T-cell (primary cell): ENCODE measurements at places on chromosomes 4 and X.

DNA sequence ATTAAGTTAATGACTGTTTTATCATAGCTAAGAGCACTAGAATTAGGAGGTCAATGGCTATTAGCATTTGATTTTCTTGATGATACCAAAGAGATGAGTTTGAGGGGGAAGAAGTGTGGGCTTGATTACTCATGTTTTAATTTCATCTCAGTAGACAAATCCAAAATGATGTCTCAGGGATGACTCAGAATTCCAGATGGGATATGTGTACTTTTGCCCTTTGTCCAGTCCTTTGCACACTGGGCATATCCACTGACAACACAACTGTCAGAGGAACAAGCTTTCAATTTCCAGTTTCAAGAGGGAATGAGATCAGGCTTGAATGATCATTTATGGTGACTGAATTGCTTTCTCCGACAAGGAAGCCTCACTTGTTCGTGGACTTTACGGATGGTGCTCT lies 325.3 kb upstream of the FTHL17 start:
- no peak for DNase-seq

DNA sequence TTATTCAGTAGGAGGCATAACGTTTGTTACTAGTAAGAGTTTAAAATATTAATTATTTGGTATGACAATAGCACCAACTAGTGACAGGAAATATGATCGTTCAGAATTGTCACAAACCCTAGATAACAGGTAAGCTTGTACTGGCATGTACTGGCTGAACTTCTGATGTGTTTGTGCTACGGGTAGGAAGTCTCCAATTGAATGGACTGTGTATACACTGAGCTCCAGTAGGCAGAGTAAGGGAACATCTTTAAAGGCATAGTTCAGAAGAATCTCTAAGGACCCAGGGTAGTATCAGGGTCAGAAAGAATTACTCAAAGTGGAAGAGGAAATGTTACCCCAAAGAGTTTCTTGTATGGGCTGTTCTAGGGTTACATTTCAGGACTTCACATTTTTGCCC lies 230.4 kb downstream of the EDA2R start:
- DNase-seq, result no peak

- DNase-seq, result no peak
Observed at GRCh38 chr4:112329672-112330375, 32.7 kb downstream of the ALPK1 start.

- DNase-seq, result no peak
Observed at GRCh38 chr4:158179465-158179864, 6.6 kb upstream of the GASK1B start.

- no peak for DNase-seq
Observed at GRCh38 chrX:15321447-15321846, 6.0 kb upstream of the ASB11 start.

DNA sequence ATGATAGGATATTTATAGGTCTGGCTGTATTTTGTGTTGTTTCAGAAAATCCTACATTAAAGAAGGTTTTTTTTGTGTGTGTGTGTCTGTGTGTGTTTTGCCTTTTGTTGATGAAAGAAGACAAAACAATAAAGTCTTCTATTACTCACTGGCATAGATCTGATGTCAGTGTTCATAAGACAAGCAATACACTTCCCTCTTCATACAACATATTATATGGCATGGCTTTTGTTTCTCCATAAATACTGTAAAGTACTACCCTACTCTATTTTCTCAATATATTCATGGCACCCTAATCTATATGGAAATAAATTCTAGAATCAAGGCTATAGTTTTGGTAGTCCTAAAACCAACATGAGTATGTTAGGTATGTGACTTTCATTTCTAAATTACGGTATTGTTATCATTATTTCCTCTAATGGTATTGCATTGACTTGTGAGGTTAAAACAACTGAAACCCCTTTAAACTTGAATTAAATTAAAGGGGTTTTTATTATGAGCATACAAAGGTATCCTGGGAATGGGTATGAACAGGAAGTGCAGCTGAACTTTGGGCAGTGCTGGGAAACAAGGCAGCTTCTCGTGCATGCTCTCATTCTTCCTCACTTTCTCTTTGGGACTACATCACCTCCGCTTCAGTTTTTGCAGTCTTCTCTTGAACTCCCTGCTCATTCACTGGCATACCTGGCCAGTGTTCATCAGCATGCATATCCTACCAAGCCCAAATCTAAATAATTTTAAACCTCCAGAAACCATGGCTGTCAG lies 70.5 kb upstream of the PRSS48 start:
- DNase-seq, result no peak

DNA sequence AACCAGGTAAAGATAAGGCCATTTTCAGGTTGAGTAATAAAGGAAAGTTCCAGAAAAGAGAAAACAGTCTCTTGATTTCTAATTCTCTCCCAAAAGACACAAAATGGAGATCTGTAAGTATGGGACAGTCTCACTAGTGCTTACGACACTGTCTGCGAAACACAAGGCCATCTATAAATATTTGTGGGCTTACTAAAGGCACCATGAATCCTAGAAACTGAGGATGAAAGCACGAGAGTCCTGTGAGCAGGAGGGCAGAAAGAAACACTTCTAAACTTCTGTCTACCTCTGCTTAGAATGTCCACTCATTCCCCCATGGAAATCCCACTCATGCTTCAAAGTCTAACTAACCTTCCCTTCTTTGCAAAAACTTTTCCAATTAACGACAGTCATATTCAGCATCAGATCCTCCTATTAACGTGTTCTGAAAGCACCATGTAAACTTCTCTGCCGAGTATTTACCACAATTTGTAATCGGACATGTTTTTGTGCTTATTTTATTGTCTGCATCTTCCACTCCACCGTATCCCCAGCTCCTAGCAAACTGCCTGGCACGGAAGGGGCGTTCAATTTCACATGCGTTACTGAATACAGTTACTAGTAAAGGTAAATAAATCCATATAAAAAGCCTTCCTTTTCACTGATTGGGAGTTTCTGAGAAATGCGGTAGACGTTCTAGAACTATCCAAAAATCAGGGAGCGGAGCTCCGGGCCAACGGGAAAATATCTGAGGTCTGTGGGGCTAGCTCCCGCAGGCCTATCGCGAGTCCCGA lies 665 bp downstream of the PSMD10 start:
- DNase-seq, result no peak

- no peak for DNase-seq
Observed at GRCh38 chrX:31136144-31136611, 64.3 kb upstream of the FTHL17 start.

GRCh38 chr4:185221491-185221890 lies 12.1 kb downstream of the SNX25 start:
- DNase-seq, result no peak

DNA sequence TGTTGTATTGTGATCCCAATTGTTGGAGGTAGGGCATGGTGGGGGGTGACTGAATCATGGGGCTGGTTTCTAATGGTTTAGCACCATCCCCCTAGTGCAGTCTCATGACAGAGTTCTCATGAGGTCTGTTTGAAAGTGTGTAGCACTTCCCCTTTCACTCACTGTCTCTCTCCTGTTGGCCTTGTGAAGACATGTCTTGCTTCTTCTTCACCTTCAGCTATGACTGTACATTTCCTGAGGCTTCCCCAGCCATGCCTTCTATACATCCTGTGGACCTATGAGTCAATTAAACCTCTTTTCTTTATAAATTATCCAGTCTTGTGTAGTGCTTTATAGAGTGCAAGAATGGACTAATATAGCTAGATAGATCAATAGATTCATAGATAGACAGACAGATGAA lies 230.0 kb downstream of the MAGEE1 start:
- no peak for DNase-seq

- no peak for DNase-seq
Observed at GRCh38 chrX:134236626-134237614, at the start of gene CCDC160. Gene CCDC160 (plus strand): TSS chrX:134237182. CDS start chrX:134244801, 7,619 bp downstream.

- no peak for DNase-seq
Observed at GRCh38 chr4:8303485-8304281, 34.1 kb downstream of the HTRA3 start.

- no peak for DNase-seq
Observed at GRCh38 chr4:108730579-108730978, 32.3 kb downstream of the ETNPPL start.

DNA sequence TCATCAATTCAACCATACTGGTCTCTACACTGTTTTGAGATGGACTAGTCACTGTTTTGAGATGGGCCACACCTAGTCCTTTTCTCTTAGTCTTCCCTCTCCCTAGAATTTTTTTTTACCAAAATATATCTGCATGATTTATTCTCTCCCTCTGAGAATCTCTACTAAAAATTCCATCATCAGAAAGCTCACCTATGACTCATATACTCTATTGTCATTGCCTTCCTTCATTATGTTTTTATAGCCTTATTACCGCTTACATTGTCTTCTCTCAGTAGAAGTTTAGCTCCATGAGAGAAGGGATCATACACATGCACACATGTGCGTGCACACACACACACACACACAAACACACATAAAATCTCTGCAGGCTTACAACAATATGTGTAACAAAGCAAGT lies 303.6 kb downstream of the PCDH10 start:
- no peak for DNase-seq

- DNase-seq, result no peak
Observed at GRCh38 chr4:76546759-76547742, 112.0 kb downstream of the SHROOM3 start.

DNA sequence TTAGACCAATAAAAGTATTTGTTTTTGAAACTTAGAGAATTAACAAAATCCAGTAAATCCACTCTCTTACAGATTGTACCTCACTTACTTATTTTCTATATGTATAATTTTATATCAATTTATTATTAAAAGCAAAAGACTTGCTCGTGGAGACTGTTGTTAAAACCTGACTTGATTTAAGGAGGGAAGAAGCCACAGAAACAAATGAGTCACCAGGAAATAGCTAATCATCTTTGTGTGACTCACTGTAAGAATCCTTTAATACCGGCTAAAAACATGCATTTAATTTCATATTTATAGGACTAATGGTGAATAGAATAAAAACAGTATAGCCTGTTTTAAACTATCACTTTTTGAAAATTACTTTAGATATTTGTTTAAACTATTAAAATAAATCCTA lies 29.9 kb upstream of the UBE2NL start:
- DNase-seq, result no peak

DNA sequence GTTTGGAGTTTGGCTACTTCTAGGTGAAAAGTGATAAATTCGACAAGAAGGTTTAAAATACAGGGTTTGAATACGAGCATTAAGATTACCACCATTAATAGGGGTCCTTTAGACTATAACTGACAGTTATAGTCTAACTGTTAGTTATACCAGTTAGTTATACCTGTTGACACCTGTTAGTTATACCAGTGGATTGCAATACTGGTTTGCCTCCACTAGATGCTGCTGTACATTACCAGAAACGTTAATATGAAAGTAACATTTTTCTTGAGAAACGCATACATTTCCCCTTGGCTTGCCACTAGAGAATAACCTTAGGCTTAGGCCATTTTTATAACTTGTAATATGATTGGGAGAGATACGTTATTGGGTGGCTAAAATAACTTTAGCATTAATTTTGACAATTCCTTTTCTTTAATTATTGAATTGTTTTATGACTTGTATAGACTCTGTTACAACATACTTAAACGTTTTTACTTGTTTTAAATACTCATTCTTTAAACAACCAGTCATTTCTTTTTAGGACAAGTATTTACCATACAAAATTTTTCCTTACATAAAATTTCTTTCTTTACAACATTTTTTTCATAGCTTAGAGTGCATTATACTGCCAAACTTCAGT lies 911.2 kb downstream of the FSTL5 start:
- no peak for DNase-seq

- no peak for DNase-seq
Observed at GRCh38 chr4:141124224-141124623, 9.0 kb downstream of the RNF150 start.

- DNase-seq, result no peak
Observed at GRCh38 chr4:13922459-13922858, 294.9 kb upstream of the BOD1L1 start.

- peak; percentile 52 for DNase-seq
Observed at GRCh38 chrX:154458116-154458953, at the start of gene PLXNA3. Gene PLXNA3 (plus strand): TSS chrX:154458281. CDS start chrX:154460184, 1,903 bp downstream.

DNA sequence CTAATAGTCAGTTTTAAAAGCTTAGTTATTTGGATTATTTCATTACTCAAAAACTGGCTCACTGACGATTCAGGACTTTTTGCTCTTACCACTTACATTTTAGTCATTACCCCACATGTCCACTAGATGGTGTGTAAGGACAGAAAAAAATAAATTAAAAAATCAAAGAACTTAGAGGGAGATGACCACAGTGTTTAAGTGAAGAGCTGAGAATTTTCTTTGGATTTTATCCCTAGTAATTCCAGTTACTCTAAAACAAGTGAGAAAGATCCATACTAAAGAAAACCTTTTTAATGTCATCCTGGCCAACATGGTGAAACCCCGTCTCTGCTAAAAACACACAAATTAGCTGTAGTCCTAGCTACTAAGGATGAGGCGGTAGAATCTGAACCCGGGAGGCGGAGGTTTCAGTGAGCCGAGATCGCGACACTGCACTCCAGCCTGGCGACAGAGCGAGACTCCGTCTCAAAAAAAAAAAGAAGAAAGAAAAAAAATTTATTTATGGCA lies 26.4 kb upstream of the TMPRSS11B start:
- DNase-seq, result no peak

DNA sequence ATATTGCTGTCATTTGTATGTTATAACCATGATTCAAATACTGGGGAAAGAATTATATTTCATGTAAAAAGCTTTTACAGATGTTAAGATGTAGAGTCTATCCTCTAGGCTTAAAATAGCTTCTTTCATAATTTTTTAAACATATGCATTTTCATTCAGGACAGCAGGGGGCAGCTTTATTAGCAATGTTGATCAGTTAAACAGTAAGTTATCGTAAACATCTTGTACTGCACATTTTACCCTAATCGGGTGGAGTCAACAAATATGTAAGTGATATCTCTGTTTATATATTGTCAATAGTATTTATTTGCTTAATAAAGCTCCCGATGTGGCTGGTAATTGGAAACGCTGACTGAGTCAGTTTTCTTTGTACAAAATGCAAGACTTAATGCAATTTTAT lies 142.5 kb upstream of the MED14 start:
- DNase-seq, result no peak

- DNase-seq, result no peak
Observed at GRCh38 chr4:121769341-121769740, 4.4 kb upstream of the SMIM43 start.

DNA sequence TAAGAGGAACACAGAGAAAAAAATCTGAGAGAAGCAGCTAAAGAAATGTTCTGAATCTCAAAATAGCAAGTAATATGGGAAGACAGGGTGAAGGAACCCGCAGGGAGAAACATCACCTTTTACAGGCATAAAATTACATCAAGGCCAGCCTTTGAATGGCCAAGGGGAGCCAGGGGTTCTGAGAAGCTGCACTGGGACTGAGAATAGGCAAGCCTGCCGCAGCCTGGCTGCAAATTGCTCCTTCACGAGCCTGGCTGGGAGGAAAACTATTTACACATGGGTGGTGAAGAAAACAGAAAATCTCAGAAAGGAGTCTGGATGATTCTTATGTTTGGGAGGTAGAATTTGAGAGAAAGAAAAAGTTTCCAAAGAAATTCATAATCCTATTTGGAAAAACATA lies 74.5 kb upstream of the QRFPR start:
- DNase-seq, result no peak

GRCh38 chr4:134089885-134090284 lies 111.7 kb downstream of the PABPC4L start:
- DNase-seq, result no peak
